ENCODE measurements at places on chromosomes 1 and 21.

DNA sequence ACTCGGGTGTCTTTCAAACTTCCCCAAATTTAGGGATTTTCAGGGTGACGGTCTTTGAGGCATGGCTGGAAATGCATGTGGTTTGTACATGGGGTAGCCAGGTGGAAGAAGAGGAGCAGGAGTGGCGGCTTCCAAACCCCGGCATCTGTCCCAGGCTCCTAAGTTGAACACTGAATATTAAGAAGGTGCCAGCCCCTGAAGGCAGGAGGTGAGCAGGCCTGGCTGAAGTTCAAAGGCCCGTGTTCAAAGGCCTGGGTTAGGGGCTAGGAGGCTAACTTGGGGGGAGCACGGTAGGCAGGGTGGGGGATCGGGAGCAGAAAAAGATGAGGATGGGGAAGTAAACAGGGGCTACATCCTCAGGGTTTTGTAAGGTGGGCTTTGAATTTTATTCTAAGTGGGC, 42.8 kb downstream of the ELK4 start:
- no peak for DNase-seq

DNA sequence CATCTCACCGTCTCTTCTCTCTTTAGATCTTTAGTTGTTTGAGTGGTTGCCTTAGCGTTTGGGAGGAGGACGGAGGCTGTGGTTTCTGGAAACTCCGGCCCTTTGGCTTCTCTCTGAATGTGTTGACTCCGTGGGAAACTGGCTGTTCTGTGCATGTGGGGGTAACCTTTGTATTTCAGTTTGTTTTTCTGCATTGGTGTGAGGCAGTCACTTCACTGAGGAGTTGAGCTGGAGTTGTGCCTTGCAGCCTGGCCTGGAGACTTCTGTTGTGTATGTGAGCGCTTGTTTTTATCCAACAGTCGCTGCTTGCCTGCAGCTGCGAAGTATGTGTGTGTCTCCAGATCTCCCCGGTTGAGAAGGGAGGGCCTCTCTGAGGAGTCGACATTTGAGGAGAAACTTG, 33.6 kb downstream of the CLDN14 start:
- DNase-seq: no peak

DNA sequence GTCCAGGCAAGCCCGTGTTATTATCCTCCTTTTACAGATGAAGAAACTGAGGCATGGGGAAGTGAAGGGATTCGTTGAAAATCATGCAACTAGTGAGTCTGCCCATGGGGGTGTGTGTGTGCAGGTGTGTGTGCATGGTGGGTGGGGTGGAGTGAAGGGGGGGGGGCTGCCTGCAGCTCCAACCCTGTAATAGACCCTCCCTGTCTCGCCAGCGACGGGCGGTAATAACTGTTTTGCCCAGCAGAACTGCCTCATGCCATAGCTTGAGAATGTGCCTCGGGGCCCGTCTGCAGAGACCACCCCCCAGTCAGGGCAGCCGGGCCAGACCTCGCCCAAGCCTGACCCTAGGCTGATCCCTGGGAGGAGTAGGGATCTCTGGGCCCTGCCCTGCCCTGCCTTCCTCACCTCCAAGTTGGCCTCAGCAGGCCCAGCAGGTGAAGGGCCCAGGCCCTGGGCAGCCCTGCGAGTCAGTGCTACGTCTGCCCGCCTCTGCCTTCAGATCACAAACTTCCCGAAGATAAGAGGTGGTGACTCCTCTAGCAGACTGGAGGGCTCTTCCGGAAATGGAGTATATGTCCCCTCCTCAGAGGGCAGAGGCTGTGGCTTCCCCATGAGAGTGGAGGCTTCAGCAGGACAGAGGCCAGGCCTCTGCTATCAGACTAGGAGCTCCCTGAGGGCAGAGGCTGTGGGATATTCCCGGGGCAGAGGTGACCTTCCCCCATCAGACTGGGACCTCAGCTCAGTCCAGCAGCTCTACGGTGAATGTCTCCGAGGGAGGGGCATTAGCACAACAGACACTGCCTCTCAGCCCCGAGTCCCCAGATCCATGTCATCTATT, 15.7 kb upstream of the EPHA2 start:
- DNase-seq: no peak

- DNase-seq: no peak
Observed at GRCh38 chr1:81708250-81708649, 92.5 kb upstream of the ADGRL2 start.

DNA sequence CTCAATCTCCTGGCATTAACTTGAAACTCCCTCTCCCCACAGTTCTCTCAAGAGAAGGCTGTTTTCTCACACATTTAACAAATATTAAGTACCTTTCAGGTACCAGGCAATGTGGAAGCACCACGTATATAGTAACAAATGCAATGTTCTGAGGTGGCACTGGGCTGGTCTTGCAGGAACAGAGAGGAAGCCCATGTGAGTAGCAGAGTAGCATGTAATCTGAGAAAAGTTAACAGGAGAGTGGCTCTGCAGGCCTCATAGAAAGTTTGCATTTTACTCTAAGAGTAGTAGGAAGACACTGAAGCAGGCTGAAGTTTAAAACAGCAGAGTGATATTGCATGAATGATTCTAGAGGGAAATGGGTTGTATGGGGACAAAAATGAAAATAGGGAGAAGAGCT, 21.0 kb downstream of the ZNF281 start:
- DNase-seq: no peak

DNA sequence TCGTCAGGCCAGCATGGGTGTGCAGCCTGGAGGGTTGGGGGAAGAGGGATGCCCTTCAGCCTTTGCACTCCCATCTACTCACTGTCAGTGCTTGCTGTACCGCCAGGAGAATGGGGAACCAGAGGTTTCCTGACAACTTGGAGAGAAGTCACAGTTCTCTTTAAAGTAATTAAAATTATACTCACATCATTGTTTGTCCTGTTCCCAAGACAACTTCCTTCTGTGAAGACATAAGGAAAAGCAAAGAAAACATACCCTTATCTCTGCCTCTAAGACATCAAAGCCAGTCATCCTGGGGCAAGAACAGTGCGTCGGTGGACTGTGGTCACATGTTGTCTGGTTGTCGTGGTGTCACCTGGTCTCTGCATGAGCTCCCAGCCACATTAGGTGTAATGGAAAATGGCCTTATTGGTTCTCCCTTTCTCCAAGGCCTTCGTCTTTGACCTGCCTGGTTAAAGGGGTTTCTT, 17.6 kb downstream of the TRAF5 start:
- DNase-seq: no peak

- DNase-seq: no peak
Observed at GRCh38 chr1:27127419-27127818, 27.5 kb downstream of the SLC9A1 start.

GRCh38 chr1:201060586-201060985, 37.1 kb upstream of the KIF21B start:
- DNase-seq: no peak

GRCh38 chr1:200774311-200774710, 35.6 kb downstream of the CAMSAP2 start:
- no peak for DNase-seq

- peak; percentile 44 for DNase-seq
Observed at GRCh38 chr1:153945131-153945794, 1.3 kb downstream of the DENND4B start.

GRCh38 chr1:181483285-181484195, at the start of gene CACNA1E:
Gene CACNA1E (plus strand): TSS chr1:181483517. CDS start chr1:181483745, 228 bp downstream.
- DNase-seq: no peak

- no peak for DNase-seq
Observed at GRCh38 chr21:15929536-15929935, 199.8 kb downstream of the USP25 start.

- no peak for DNase-seq
Observed at GRCh38 chr1:45545553-45546310, 4.9 kb upstream of the AKR1A1 start.

DNA sequence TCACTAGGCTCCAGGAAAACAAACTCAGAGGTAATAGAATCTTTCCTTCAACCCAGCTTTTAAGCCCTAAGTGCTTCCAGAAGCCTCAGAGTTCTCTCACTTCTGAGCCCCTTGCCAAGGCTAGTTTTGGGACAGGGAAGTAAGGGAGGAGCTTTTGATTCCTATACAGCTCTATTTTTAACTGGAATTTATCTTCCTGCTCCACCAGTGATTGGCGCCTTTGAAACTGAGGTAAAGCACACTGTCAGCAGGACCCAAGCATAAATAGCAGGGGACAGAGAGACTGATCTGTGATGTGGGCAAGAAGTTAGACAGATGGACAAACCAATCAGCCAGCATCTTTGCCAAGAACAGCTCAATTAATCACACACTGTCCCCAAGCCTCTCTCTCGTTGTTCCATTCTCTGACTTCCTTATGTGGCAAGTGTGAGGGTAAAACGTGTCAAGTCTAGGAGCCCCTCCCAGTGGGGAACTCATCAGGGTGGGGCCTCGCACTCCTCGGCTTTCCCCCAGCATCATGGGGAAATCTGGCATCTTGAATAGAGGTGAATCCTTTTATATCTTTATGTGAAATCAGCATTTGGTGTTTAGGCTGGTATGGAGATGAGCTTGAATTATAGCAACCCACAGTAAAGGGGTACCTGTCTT, 40.2 kb upstream of the MPZL1 start:
- no peak for DNase-seq

Measured in head of caudate nucleus (tissue), 42 donors.